Jurkat, Clone E6-1 (cell line): ENCODE measurements at places on chromosomes 4 and X.

- no peak for DNase-seq
These were observed 17.8 kb downstream of the WDR1 start for GRCh38 chr4:10098780-10099160.

DNA sequence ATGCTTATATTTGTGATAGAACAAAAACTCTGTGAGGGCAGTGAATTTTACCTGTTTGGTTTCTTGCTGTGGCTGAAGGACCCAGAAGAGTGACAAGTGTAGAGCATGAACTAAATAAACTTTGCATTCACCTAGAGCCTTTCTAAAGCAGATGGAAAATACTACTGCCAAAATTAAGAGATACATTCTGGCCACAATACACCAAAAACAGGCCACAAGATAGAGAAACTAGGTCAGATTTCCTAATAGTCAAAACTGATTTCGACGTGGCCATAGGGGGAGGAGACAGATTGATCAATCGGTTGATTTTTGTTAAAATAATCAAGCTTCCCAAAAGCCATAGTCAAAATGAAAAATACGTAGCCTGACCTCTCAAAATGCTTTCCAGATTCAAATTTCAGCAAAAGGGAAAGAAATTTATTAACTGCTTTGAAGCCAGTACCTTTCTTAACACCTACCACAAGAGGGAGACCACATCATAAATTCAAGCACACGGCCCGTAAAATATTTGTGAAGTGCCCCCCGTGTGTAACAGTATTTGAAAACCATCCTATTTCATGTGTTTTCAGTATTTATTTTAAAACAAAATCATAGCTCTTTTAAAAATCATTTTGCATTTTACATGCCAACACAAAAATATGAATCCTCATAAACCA is 132.4 kb downstream of the CORIN start:
- DNase-seq: peak; percentile 39

GRCh38 chr4:186917136-186917535 is 193.5 kb upstream of the FAT1 start:
- no peak for DNase-seq

DNA sequence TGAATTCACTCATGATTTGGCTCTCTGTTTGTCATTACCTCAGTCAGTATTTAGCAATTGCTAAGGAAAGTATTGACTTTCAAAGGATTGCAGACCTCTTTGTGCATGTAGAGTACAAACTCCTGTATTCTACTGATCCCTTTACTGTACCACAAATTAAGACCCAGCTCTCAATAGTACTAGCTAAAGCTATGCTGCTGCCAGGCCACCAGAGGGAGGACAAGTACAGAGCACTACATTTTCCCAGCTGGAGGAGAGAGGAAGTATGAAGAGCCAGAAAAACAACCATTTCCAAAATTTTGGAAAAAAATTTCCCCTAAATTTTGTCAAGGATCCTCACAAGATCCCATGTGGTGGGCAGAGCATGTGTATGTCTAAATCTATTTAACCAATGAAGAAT is 175.0 kb upstream of the MTMR8 start:
- no peak for DNase-seq

DNA sequence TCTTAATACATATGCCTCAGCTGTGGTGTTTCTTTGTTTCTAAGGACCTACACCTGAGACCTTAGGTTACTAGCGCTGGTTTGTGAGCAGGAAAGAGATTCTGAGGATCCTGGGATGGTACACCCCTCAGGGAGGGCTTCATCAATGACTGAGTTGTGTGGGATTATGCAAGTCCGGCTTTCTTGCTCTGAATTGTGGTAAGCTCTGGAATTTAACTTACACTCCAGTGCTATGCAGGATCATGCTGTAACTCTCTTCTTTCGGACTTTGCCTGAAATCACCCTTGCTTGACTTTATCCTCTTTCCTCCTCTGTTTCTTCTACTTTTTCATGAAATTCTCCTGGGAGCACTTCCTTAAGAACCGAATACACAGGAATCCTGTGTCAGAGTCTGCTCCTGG is 431.5 kb upstream of the BOD1L1 start:
- DNase-seq: no peak
